ENCODE measurements at places on chromosomes 5 and 9.

DNA sequence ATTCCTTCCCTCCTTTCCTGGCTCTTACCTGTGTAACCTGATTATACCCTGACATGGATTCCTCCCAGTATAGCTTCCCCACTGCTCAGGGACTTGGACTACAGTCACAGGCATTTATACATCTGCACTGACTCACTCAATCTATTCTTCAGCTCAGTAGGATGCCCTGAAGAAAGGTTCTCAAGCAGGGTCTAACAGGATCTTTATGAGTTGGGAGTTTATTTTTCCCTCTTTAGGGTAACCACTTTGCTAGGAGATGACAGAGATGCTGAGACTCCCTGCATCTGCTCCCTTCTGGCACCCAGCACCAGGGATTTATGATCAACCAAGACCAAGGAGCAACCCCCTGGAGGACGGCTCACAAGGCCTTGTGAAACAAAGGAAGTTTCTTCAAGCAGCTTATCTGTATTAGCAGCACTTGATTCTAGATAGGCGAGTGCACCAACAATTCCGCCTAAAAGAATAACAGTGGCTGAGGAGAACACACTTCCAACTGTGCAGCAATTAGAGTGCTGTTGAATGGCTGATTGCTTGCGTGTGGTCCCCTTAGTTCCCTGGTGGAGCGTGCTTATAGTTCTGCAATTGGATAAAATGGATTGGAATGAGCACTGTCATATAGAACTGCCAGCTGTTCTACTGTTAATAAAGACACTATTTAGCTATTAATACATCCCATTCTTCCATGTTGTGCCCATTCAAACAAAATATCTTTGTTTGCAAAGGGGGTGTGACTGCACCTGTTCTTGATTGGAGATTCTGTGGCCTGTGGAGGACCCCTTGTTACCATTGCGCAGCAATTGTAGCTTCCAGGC lies 482.6 kb downstream of the ZNF608 start:
- no peak for DNase-seq

GRCh38 chr5:59332236-59332973 lies 561.1 kb downstream of the PDE4D start:
- no peak for DNase-seq

DNA sequence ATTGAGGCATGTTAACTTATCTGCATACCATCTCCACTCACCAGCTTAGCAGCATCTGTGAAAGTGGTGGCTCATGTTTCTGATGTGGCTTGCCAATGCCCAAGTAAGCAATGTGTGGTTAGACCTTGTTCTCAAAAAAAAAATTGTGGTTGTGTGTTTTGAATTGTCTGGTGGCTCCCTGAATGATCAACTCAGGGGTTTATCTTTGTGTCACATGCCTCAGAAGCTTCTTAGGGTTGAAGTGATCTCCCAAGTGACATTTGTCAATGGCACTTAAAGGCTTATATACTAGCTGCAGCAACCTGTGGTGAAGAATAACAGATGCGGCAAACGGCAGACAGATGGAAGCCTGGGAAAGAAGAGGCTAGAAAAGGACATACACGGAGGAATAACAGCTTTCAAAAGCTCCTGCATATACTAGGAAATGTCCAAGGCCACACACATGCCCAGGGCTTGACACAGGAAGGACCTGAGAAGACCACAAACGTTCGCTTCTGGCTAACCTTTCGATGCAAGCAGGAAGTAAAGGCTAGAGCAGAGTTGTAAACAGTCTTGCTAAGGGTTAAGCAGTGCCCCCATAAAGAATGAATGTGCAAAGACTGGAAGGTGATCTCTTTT lies 42.2 kb upstream of the FSD1L start:
- peak; percentile 63 for DNase-seq

DNA sequence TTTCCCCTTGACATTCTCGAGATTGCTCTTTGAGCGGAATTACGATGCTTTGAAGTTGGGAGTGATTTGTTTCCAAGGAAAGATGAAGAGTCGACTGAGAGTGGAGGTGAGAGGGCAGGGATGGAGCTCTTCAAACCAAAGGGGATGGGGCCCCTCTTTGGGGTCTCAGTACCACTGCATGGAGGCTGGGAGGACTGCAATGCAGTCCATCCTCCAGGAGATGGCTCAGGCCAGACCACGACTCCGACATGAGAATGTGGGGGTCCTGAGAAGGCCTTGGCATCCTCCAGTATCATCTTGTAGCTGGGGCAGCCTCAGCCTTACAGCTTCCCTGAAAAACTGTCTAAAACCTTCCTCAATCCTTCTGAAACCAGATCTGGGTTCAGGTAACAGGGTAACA lies 51.1 kb upstream of the CDKN2AIPNL start:
- no peak for DNase-seq

- DNase-seq: no peak
Measured at GRCh38 chr9:112002847-112003457, 106.3 kb downstream of the UGCG start.

DNA sequence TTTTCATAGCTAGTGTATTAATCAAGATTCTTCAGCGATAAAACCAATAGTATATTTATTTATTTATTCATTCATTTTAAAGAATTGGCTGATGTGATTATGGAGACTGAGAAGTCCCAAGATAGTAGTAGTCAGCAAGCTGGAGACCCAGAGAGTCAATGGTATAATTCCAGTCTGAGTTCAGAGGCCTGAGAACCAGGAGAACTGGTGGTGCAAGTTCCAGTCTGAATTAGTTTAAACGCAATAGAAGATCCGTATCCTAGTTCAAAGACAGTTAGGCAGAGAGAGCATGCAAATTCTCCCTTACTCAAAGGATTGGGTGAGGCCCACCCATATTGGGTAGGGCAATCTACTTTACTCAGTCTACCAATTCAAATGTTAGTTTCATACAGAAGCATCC lies 364.2 kb upstream of the RPS23 start:
- DNase-seq: no peak

DNA sequence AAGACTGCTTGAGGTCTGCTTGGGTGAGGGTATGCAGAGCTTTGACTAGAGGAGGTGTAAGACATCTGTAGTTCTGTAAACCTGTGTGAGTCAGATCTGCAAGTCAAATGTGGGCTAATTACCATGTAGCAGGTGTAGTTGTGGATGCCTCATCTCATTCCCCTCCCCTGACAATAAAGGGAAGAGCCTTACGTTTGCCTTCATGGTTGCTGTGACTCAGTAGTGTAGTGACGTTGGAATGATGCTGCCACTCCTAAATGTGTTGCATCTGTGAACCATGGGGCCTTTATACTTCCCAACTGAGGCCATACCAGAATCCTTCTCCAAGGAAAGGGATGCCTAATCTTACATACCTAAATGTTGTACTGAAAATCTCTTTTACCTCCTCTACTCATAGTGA lies 26.0 kb downstream of the PRDM6 start:
- DNase-seq: no peak

DNA sequence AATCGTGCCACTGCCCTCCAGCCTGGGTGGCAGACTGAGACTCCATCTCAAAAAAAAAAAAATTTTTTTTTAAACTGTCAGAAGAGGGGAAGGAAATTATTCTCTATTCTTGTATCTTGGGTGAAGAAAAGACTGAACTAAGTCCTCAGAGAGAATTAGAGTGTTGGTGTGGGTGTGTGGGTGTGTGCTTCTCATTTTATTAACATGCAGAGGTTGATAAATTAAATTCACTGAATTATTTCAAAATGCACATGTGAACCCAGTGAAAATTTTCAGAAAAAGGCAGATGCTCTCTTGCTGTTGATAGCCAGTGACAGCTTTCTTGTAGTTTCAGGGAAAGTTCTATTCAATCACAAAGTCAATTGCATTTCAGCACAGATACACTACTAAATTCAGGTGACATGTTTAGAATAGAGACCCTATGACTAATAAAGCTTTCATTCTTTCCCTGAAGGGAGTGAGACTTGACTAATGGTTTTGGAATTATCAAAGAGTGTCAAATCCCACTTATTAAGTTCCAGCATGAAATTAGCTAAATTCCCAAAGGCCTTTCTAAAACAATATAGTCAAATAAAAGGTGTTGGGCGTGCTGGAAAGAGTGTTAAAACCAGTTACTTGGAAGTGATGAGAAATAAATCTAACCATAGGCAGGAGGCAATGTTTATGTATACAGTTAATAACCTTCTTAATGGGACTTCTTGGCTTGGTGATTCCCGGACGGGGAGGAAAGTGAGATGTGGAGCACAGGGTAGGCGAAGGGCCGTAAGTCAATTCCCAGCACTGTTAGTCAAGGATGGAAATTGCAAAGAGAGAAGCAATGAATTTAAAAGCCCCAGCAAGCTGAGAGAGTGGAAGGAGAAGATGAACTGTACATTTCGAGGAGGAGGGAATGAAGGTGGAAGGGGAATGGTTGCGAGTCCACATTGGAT lies 103.2 kb upstream of the SPATA31D4 start:
- no peak for DNase-seq

- DNase-seq: no peak
Measured at GRCh38 chr9:96483197-96483596, 33.2 kb downstream of the HABP4 start.

DNA sequence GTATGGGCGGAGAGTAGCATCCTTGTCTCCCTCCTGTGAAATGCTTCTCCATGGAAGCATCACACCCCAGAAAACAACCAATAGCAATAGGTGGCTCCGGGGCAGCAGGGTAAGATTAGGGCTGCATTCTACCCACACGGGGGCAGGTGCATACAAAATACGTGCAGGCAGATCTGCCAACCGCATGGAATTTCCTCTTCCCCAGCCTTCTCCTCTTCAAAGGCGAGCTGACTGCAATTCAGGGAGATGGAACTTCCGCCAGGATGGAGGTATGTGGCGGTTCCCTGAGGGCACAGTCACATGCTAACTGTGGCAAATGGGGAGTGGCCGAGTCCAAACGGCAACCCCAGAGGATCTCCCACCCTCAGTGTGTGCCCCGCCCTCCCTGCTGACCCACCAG lies 81.5 kb downstream of the LMNB1 start:
- no peak for DNase-seq

DNA sequence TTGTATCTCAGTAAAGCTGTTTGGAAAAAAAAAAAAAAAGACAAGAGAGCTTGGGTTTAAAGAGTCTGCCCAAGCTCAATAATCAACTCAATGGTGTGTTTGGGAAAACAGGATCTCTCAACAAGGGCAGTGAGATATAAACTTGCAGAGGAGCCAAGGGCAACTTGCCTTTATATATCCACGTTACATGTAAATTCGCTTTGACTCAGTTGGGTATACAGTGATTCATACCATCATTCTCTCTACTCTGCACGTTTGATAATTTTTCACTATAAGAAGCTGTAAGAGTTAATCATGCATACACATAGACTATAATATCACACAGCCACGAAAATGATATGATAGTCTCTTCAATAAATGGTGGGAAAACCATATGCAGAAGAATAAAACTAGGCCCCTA lies 24.9 kb downstream of the ADAM19 start:
- DNase-seq: no peak

DNA sequence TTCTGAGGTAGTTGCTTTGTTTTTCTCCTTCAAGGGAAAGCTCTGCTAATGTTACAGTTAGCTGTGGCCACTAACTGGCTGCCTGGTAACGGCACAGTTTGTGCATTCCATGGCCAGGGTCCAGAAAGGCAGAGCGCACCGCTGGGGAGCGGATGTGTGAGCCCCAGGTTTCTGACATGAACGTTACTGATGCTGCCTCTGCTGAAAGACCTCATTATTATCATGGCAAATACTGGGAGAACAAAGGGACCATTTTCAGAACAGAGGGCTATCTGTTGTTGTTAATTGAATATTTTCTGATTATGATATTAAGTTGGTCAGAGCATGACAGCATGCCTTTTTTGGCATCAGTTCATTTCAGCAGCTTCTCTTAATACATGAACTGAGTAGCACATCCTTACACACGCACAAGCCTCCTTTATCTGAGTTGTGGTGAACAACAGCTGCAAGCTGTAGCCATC lies 134.1 kb downstream of the NUDT12 start:
- no peak for DNase-seq

DNA sequence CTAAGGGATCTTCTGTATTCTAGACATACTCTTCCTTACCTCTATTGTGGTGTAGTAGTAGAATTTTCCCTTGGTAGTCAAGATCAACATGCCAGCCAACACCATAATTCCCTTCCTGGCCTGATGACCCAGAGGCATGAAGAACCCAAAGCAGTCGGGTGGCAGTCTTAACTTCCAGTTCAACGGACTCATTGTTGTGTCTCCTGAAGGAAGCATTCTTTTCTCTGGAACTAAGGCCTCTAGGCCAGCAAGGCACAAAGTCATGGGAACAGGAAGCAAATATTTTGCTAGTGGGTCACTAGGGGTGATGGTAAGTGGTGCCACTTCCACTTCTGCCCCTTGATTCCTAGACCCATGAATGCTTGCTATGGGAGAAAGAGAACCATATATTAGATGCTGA lies 55.2 kb upstream of the DAPK1 start:
- no peak for DNase-seq

DNA sequence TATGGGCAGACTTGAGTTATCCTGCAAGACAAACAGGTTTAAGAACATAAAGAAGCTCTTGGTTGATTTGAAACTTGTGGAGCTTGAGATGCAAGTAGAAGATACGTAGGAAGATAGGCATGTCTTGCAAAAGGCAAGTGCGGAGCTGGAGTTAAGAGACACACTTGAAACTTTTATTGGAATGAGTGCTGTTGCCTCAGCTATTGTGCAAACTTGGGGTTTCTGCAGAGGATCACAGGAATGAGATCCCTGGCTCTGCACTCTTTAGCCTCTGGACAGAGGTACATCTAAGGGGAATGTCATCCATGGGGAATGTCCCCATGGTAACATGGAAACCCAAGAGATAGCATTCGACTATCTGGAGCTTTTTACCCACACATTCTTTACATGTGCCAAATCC lies 121.1 kb downstream of the ADCY2 start:
- no peak for DNase-seq

DNA sequence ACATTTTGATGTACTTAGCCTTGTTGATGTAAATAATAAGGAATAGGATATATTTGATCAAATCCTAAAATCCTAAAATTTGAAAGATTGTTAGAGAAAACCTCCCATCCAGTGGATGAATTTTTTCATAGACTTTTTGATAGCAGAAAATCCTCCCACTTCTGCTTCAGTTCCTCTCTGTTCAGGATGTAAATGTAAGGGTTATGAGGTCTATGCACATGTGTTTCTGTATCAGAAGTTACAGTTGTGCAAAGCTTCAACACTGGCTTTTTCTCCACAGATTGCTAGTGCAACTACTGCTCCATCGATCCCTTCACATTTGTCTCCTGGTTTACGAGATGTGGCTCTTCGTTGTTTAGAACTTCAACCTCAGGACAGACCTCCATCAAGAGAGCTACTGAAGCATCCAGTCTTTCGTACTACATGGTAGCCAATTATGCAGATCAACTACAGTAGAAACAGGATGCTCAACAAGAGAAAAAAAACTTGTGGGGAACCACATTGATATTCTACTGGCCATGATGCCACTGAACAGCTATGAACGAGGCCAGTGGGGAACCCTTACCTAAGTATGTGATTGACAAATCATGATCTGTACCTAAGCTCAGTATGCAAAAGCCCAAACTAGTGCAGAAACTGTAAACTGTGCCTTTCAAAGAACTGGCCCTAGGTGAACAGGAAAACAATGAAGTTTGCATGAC lies 16.0 kb upstream of the SETD9 start:
- DNase-seq: no peak

- DNase-seq: no peak
Measured at GRCh38 chr9:86892576-86892975, 54.7 kb downstream of the GAS1 start.

- DNase-seq: no peak
Measured at GRCh38 chr5:137794863-137795262, 40.7 kb upstream of the HNRNPA0 start.
